ENCODE measurements at places on chromosomes 1 and 21.

DNA sequence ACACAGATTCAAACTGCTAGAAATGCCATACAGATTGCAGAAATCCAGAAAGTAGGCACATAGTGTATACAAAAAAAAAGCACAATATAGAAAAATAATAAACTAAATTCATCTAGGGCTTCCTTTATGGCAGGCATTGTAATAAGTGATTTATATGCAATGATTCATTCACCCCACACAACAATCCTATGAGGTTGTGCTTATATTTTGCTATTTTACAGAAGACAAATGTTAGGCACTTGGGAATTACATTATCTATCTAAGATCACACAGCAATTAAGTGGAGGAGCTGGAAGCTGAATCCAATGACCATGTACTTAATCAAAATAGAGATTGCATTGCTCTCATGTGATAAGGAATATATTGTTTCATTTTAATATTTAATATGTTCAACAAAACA is 225.7 kb upstream of the KCNK2 start:
- DNase-seq: no peak

- DNase-seq: no peak
Measured at GRCh38 chr1:240709676-240710075, 97.7 kb upstream of the GREM2 start.

DNA sequence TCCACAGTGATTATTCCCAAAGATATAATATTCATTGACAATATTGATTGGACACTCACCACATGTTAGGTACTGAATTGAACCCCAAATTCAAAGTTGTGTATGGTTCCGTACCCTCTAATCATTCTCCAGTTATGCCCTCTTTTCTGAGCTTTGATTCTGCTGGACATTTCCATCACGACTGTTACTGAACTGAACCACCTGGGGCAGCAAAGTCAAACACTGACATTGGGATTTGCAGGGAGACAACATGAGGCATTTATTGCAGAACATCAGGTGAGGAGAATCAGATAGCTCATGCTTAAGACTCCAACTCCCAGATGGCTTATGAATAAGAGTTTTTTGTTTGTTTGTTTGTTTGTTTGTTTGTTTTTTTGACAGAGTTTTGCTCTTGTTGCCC is 420.9 kb downstream of the DISC1 start:
- no peak for DNase-seq

- DNase-seq: peak; percentile 21
Measured at GRCh38 chr1:39609618-39610331, 29.7 kb downstream of the HEYL start.
